ENCODE measurements at places on chromosomes 6 and 20. TPM values are rescaled to one million over a fixed set of nuclear protein-coding genes. Genes with fewer than 3 reads are reported as not detected.

ZBTB12 gene
- total RNA-seq: 6.0 TPM

CLVS2 gene
- not detected for total RNA-seq

GHRH gene
- total RNA-seq: not detected

- H3K4me1 ChIP-seq: no peaks in the 10 kb centered on the region
- no peak overlapping the region for H3K4me3 ChIP-seq
- no peaks in the 10 kb centered on the region for H3K27me3 ChIP-seq
- no peak overlapping the region for H3K27ac ChIP-seq
- no peaks in the 10 kb centered on the region for H3K36me3 ChIP-seq
- DNase-seq: peak; percentile 54
These were observed 278.6 kb downstream of the TBC1D32 start for GRCh38 chr6:121055572-121056163.

DNA sequence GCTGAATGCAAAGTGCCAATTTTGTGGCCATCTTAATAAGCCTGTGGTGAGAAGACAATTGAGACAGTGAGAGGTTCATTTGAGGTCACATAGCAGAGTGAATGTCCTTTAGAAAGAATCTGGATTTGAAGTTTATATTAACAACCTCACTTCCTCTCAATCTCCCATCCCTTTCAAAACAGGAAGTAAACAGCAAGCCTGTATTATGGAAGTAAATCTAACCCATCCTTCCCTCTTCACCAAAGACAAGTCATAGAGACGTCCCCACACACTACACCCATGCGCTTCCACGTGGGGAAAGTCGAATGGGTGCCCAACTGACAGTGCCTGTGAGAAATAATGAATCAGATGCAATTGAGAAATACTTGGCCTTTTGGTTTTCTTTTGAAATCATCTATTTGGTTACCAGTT is 28.8 kb upstream of the CCND3 start:
- DNase-seq: no peak
- H3K27me3 ChIP-seq: no peaks in the 10 kb centered on the region
- peaks cover 25% of the 10 kb centered on the region for H3K4me1 ChIP-seq
- H3K4me3 ChIP-seq: no peak overlapping the region
